ENCODE measurements at places on chromosomes 2 and 18. TPM values are rescaled to one million over a fixed set of nuclear protein-coding genes. Genes with fewer than 3 reads are reported as not detected.

DNA sequence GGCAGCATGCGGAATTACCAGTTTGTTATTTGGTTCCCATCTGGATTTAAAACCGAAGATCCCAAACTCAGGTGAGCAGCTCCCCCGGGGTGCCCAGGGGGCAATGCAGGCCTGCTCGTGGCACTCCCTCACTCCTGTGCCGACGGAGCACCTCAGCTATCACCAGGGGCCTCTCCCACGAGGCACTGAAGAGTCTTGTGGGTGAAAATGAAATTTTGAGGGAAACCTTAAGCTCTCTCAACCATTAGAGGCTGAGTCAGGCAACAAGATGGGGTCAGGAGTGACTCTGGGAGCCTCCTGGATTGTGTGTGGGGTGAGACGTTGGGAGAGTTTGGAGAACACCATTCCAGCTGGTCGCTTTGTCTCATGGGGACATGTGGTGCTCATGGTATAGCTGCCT, 189.0 kb downstream of the PRKCE start:
- no peak for DNase-seq
- H3K27ac ChIP-seq = no peak overlapping the region
- H3K4me3 ChIP-seq = no peak overlapping the region
- H3K27me3 ChIP-seq = no peaks in the 10 kb centered on the region

DNA sequence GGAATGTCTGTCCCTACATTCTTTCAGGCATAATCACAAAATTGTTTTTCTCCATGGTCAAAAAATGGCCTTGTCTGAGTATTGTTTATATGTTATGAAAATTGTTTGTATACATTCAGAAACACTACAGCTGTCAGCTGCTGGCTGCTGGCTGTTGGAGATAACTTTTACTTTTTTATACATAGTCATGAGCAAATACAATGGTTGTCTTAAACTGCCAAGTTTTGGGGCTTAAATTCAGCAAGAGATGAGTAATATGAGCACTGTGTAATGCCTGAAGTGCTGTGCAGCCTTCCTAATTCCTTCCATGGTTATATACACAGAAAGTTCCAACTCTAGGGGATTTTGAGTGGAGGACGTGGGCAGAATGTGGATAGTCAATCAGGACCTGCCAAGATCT, 168.9 kb upstream of the RMP24 start:
- H3K4me3 ChIP-seq = no peak overlapping the region
- no peaks in the 10 kb centered on the region for H3K4me1 ChIP-seq
- DNase-seq = no peak
- no peaks in the 10 kb centered on the region for H3K36me3 ChIP-seq
- no peak overlapping the region for H3K27ac ChIP-seq

GRCh38 chr2:145321344-145321743, 801.4 kb upstream of the ZEB2 start:
- no peaks in the 10 kb centered on the region for H3K36me3 ChIP-seq
- no peak overlapping the region for H3K27ac ChIP-seq
- H3K4me3 ChIP-seq = no peak overlapping the region
- no peaks in the 10 kb centered on the region for H3K27me3 ChIP-seq

DNA sequence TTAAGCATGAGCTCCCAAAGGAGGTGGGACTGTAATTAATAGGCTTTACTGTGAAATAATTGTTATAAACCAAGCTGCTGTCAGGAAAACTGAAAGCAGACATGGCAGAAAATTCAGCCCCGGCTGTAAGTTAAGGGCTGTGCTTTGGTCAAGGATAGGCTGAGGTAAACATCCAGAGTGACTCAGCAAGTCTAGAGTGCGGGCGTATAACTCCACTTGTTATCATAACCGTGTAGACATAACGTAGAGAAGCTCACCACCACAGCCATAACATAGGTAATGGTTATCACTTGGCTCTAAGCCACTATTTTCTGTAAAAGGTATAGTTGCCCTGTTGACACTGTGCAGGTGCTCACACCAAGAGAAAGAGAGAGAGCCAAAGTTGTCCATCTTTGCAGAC, 316.8 kb downstream of the DCDC2C start:
- no peak overlapping the region for H3K27ac ChIP-seq
- no peaks in the 10 kb centered on the region for H3K4me1 ChIP-seq
- DNase-seq = no peak
- H3K36me3 ChIP-seq = no peaks in the 10 kb centered on the region
- no peaks in the 10 kb centered on the region for H3K27me3 ChIP-seq

- H3K27me3 ChIP-seq = no peaks in the 10 kb centered on the region
- H3K4me3 ChIP-seq = no peak overlapping the region
- H3K27ac ChIP-seq = no peak overlapping the region
Measured at GRCh38 chr18:54952026-54952425, 7.2 kb downstream of the CCDC68 start.

TUBA4B gene
- total RNA-seq = not detected

AQP12A gene
- total RNA-seq = not detected

DNAJC5G gene
- 0.25 TPM for total RNA-seq

Data from Caco-2 (cell line).